Immature natural killer cell (primary cell): ENCODE measurements at places on chromosomes 6 and 20.

GRCh38 chr6:124008000-124008987, 204.6 kb downstream of the NKAIN2 start:
- no peak for DNase-seq

GRCh38 chr20:3413393-3413889, 6.0 kb upstream of the DNAAF9 start:
- no peak for DNase-seq

DNA sequence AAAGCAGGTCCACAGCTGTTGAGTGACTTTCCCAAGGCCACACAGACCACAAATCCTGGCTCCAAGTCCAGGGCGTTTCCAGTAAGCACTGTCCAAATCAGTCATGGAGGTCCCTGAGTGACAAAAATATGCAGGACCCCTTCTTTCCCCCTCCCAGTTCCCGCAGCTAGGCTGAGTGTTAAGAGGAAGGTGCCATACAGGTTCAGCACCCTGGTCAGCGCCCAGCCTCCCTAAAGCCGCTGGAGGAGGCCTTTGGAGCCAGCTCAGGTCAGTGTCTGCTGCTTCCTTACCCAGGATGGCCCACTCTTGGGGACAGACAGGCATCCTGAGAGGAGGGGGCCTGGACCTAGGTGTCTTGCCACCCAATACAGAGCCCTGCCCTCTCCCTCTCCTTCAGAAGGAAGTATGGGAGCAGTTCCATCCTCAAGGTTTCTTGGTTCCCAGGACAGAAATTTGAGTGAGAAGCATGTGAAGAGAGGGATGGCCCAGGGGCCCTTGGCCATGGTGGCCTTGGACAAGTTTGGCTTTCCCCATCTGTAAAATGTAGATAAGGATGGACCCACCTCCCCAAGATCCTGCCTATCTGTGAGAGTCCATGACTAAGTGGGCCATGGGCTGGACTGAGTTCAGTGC, 13.2 kb downstream of the TMEM74B start:
- DNase-seq, result no peak

- no peak for DNase-seq
Observed at GRCh38 chr20:56987986-56988385, 278.5 kb downstream of the BMP7 start.

DNA sequence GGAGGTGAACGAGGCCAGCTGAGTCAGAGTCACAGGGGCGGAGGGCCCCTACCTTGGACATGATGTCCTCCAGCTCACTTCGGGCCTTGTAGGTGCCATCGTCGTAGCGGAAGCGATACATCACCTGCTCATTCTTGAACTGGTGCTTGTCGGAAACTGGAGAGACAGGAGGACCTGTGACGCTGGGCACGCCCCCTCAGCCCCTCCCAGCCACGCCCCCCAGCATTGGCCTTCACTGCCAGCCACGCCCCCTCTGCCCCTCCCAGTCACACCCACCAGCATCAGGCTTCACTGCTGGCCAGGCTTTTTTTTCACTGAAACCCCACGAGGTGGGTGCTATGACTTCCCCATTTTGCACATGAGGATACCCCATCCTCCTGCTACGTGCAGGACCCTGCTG, 148.2 kb downstream of the PREX1 start:
- DNase-seq, result no peak

DNA sequence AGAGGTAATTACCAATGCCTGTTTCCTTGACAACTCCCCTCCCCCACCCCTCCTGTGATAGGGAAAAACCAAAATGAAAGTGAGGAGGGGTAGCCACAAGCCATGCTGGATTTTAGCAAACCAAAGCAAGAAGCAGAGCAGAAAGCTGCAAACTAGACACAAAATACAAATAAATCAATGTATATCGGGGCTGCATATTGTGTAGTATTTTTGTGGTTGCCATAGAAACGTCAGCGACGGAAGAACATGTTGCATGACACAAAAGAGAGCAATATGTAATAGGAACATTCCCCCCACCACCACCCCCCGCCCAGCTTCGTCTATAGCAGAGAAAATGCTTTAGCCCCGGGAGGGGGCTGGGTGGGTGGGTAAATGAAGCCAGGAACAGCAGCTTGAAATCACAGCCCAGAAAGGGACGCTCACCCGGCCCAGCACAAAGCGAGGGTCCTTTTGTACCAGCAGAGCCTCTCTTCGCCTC, 548 bp downstream of the AGPAT4 start:
- peak; percentile 68 for DNase-seq

DNA sequence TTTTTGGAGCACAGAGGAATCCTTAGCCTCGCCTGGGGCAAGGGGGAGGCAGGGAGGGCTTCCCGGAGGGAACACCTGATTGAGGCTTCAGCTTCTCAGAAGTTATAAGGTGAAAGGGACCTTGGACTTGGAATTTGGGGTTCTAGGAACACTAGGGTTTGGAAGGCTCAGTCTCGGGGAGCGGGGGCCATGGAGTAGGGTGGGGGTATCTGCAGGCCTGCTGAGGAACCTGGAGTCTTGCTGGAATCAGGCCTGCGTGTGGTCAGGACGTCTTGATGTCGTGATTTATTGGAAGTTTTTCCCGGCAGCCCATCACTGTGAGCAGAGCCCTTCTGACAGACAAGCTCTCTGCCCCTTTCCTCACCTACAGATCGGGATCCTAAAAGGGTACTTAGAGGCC, 50.7 kb downstream of the EFCAB8 start:
- no peak for DNase-seq
